PC-9 (cell line): ENCODE measurements at places on chromosomes 16 and 17.

DNA sequence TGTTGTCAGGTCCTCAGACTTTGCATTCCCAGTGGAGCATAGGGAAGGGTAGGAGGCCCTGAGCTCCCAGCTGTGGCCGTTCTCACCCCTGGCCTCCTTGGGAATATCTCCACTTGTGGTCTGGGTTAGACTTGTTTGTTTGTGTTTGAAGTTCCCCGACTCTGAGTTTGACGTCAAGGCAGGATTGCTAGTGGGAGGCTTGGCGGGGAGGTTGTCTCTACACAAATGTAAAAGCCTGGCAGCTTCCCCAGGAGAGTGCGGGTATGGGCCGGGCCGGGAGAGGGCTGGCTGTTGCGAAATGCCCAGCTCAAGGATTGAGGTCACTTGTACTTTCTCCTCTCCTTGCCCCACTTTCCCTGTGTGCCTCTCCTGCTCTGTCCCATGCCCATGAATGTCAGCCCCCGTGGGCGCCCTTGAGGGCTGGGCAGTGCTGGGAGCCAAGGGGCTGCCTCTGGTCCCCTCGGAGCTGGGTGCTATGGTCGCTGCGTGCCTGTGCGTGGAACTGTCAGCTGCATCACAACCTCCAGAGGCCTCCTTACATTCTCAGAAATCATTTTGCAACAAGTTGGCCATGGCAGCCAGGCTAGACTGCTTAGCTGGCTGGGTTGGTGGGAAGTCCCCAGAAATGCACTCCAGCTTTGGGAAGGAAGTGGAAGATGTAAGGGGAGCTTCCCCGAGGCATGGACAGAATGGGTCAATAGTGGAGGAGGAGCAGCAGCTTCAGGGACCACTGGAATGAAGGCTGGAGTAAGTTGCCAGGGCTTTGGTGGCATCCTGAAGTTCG, 84.3 kb downstream of the KSR1 start:
- peak; percentile 46 for DNase-seq

DNA sequence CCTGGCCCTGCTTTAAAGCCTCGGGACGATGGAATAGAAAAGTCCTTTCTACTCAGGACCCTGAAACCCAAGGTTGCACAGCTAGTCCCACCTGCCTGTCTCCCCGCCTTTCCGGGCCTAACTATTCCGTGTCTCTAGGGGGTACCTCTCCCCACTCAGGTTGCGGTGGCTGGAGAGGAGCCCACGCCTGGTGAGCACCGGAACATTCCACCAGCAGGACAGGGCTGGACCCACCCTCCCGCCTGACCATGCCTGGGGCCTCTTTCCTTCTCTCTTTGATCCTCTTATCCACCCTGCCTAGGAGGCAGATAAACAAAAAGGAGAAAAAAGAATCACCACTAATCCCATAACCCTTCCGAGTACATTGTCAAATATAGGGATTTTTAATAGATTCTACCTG, 10.9 kb downstream of the LLGL2 start:
- DNase-seq = no peak

GRCh38 chr16:58488531-58488930, 11.4 kb upstream of the NDRG4 start:
- DNase-seq = no peak

GRCh38 chr16:85395913-85396878, 216.9 kb upstream of the GSE1 start:
- no peak for DNase-seq

- DNase-seq = no peak
Observed at GRCh38 chr17:9890124-9890523, 14.9 kb downstream of the RCVRN start.

DNA sequence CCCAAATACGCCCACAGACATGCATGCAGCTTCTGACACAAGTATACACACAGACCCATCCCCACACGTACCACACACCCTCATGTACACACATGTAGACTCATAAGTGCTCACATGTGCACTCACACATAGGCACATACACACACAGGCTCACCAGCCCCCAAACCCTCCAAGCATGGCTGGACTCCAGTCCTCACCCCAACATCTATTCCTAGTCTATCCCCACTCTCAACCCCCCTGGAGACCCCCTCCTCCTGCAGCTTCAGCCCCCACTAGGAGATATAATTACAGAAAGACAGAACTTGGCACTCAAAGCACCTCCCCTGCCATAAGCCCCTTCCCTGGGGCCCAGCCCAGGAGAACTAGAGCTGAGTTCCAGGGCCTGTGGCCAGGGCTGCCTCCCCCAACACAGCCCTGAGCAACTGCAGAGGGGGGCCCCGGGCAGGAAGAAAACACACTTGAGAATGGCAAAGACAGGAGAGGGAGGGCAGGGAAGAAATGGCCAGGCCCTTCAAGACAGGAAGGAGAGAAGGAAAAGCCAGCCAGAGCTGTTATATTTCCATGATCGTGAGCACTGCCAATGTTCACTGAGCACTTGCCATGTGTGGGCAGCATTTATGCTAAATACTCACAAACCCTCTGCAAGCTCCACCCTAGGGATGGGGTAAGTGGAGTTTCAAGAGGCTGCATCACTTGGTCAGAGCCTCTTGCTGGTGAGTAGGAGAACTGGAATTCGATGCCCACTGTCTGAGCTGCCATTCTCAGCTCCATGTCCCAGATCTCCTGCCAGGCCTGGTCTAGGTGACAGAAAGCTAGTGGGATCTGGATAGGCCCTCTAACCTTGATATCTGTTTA, 224.5 kb downstream of the ZNF423 start:
- no peak for DNase-seq

GRCh38 chr17:69176457-69176795, 34.7 kb upstream of the ABCA6 start:
- DNase-seq = no peak

- no peak for DNase-seq
Observed at GRCh38 chr17:38421171-38421841, 7.0 kb upstream of the ARHGAP23 start.

DNA sequence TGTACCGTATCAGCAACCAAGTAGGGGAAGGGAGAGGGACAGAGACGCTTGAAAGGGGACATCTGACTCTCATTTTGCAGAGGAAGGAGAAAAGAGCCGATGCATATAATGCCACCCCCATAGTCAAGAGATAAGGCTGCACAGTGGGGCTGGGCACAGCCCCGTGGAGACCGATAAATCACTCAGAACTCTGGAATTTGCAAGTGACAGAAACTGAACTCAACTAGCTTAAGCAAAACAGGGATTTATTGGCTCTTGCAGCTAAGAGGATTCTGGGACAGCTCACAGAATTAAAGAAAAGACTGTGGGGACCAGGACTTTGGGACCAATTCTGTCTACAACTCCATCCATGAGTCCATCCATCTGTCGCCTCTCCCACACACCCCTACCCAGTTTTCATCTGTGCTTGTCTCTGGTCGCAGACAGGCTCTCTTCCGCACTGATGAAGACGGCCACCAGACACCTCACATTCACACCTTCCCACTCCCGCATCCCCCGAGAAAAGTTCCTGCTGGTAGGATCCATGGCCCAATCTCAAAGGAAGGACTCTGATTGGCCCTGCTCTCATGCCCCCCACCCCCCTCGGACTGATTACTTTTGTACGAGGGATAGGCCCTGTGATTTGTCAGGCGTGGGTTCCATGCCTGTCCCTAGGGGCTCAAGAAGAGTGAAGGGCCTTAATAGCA, 105.9 kb upstream of the RPL38 start:
- no peak for DNase-seq

- DNase-seq = no peak
Observed at GRCh38 chr17:40432864-40433528, 10.3 kb upstream of the IGFBP4 start.

- no peak for DNase-seq
Observed at GRCh38 chr17:265718-266117, 84.3 kb upstream of the DOC2B start.

- no peak for DNase-seq
Observed at GRCh38 chr17:33116021-33116551, 124.4 kb downstream of the SPACA3 start.

DNA sequence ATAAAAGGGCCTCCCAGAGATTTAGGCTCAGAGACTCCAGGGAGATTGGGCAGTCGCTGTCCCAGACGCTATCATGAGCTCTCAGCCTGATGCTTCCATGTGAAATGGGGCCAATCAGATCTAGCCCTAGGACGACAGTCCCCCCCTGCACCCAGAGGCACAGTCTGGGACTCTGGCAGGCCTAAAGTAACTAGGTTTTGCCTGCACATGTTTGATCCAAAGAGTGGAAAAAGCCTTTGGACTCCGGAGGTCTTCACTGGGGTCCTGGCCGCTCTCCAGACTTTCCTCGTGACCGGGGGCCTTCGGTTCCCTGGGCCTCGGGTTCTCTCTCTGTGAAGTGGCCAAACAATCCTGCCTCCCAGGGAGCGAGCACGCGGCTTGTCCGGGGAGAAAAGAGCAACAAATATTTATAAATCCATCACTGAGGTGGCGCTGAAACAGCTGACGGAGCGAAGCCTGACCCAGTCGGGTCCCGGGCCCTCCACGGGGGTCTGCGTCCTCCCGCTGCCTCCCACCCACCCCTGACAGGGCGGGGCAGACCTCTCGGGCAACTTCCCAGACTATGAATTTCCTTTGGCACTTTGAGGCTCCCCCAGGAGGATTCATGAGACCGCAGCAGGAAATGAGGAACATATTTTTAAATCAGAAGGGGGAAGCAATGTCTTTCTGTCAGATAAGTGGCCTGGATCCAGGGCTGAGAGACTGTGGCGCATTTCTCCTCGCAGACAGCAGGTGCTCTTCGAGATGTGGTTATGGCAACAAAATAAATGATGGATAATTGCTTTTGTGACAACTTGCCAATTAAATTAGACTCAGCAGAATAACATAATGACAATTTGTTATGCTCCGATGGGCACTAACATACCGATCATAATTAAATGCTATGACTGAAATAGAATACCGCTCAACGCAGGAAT, 38.9 kb downstream of the MRPS23 start:
- DNase-seq = no peak

DNA sequence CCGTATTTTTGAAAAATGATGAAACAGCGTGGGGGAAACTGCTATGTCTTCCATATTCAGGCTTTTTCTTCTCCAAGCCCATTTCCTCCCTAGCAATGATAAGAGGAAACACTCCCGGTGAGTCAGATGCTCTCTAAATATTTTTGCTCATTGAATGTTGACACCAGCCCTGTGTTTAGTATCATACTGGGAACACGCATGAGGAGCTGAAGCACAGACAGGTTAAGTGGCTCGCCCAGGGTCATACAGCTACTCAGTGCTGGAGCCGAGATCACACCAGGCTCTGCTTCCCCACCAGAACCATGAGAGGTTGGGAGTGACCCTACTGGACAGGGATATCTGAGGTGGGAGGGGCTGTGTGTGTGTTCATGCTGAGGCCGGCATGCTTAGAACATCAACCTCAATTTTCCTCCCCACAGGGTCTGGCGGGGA, 37.8 kb upstream of the ADGRG1 start:
- peak; percentile 21 for DNase-seq

DNA sequence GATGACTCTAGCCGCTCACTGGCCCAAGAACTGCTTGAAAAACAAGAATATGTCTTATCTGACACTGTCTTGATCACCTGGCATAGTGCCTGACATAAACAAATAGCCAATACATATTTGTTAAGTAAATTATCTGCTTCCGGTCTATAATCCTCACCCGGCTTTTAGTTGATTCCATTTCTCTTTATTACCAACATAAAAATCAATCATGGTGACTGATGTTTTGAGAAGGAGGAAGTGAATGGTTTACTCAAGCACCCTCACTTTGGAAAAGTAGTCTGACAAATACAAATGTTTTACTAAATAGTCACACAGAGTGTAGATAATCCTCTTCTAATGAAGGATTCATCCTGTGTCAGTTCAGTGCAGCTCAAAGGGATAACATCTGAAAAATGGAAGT, 47.0 kb downstream of the SKAP1 start:
- no peak for DNase-seq
